ENCODE measurements at places on chromosomes 5 and 9.

DNA sequence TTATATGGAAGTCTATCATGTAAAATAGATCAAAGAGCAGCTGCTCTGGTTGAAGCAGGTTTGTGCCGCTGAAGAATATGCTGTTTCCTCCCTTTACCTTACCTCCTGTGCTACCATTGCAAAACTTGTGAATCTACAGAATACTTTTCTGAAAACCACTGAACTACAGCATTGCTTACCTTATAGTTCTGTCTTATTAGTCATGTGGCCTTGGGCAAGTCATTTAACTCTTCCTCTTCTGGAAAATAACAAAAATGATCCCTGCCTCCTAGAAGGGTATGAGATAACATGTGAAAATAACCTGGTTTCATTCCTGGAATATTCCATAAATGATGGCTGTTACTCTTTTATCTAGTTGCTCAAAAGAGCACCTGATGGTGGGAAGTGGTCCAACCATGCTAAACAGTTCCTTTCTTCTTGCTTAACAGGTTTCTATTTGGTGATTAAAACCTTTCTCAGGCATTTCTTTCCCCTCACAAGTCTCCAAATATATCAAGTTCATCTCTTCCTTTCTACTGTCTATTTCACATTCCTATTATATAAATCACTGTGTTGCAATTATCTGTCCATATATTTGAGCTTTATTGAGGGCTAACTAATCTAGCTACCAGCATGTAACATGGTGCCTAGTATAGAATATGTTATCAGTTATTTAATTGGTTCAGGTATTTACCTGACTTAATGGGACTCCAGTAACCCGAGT is 15.0 kb downstream of the TRIM32 start:
- DNase-seq: no peak

DNA sequence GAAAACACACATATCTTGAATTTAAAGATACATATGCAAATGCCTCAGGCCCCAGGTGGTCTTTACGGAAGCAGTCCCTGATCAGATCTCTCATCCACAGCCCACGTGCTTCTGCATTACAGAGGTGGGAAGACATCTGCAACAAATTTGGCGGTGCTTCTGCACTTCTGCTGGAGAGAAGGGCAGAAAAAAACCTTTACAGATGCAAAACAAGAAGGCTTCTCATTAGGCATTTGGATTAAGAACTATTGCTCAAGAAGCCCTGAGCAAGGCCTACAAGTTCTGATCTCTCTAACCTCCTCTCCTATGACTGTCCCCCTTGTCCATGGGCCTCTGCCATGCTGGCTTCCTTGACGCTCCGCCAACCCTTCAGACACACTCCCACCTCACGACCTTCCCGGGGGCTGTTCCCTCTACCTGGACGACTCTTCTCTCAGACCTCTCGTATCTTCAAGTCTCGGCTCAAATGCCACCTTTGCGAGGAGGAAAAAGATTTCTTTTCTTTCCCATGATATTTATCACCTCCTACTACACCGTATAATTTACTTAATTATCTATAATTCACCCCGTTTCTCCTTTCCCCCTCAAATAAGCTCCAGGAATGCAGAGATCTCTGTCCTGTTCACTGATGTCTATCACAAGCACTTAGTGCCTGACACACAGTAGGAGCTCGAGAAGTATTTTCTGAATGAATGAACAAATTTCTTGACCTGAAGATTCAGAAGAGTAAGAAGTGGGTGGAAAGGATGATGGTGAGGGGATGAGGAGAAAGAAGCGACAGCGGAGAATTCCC is 1.1 kb downstream of the MTMR12 start:
- no peak for DNase-seq

GRCh38 chr9:134390537-134390936 is 64.3 kb downstream of the RXRA start:
- no peak for DNase-seq

DNA sequence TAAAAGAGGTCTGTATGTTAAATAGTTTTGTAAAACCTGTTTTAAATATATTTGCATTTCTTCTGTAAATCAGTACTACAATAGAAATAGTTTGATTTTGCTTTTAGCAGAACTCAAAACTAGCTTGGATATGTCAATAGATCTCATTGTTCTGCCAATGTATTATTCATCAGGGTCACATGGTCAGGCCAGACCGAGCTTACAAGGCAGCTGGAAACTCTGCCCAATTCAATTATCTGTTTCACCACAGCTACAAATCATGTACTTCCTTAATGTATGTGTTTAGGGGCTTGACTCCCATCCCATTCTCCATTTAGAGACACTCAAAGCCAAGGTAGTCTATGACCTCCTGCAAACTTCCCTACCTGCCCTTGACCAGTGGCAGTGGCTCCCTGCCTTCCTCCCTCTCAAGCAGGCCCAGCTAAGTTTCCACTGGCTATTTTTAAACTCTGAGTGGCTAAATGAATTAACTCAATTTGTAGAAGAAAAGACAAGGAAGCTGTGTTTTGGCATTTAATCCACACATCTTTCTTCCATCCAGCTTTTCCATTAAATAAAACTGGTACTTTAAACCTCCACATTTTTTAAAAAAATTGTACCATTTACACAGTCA is 46.4 kb upstream of the SELENOP start:
- no peak for DNase-seq

DNA sequence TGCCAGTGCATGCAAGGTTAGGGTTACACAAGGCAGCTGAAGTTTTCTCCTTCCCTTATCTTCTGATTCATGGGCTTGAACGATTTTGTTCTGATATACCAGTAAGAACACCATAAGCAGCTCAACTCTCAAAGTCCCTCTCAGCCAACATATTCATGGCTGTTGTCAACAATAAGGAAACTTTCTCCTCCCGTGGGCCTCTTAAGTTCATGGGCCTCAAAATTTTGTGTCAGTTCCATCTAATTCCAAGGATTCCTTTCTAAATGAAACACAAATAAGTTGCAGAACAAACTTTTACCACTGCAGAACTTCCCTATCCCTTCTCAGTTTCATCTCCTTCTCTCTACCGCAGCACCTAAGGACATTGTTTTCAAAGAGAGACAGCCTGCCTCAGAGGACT is 23.6 kb upstream of the CAST start:
- no peak for DNase-seq

- no peak for DNase-seq
Observed at GRCh38 chr9:77764894-77765780, 117.0 kb upstream of the GNA14 start.

GRCh38 chr9:20659474-20659967 is 24.5 kb upstream of the FOCAD start:
- DNase-seq: no peak

DNA sequence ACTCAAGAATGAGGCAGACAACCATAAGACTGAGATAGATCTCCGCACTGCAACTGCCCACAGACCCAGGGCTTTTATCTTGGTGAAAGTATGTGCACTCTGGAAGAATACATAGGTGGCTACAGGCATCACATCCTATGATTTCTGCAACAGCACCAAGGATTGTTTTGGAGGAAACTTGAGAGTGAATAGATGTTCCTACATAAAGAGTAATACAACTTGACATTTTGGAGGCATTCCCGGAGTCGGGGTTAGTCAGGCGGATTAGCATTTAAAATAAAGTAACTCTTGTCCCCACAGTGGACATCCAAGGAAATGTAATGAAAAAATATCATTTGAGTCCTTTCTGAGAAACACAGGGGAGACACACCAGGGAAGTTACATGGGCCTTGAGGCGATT is 26.7 kb downstream of the TMEM174 start:
- no peak for DNase-seq

DNA sequence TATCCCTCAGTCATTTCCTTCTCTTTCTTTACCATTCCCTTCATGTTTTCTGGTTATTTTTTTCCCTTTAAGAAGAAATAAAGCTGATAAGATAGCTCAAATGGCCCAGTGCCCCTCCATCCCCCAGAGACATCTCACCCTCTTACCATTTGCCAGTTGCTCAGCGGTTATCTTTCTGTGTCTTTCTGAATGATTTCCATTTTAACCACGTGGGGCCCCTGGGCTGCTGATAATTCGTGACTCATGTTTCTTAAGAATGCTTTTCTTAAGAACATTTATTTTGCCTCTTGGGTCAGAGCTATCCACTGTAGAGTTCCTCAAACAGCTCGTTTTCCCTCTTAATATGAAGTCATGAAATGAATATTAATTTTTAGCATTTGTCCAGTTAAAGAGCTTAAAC is 147.8 kb downstream of the MAST4 start:
- DNase-seq: no peak

DNA sequence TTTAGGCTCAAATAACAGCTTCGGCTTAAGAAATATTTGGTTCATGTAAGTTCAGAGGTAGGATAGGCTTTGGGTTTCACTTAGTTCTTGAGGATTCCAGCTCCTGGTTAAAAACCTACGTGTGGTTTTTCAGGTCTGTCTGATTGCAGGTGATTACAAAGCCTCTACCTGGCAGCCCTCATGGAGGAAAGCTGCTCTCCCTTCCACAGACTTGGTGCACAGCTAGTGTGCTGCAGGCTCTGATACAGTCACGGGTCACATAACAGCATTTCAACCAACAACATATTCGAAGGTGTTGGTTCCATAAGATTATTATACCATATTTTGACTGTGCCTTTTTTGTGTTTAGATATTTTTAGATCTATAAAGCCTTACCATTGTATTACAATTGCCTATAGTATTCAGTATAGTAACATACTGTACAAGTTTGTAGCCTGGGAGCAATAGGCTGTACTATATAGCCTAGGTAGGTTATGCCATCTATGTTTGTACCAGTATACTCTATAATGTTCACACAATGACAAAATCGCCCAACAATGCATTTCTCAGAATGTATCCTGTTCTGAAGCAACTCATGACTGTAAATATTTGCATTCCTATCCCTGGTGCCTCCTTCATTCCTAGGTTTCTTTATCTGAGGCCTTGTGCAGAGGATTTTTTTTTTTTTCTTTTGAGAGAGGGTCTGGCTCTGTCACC is 8.0 kb upstream of the DCP2 start:
- no peak for DNase-seq

GRCh38 chr9:74336161-74336560 is 161.0 kb upstream of the RORB start:
- DNase-seq: no peak

DNA sequence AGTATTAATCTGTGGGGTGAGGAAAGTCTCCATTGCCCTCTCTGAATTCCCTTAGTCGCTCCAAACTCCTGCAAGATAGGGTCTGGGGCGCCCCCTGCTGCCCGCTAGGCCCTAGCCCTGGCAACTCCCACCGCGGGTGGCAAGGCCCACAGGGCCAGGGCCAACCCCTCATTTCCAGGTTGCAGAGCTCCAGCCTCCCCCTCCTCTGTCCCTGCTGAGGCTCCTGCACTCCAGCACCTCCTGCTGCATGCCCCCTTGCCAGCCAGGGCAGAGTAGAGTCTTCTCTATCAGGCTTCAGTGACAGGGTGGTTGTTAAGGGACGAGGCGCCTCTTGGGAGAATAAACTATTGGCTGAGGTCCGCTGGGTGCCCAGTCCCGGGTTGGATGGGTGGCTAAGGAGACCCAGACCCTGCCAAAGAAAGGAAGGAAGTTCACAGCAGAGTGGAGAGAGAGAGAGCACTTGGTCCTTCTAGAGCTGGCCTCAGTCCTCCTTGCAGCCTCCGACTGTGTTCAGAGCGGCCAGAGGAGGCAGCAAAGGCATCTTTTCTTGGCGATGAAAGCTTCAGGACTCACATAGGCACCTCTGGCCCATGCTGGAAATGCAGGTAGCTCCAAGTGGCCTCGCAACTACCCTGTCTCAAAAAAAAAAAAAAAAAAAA is 45.6 kb downstream of the SAR1B start:
- peak; percentile 54 for DNase-seq

- peak; percentile 8 for DNase-seq
Observed at GRCh38 chr5:170216257-170216864, 16.4 kb upstream of the C5orf58 start.

DNA sequence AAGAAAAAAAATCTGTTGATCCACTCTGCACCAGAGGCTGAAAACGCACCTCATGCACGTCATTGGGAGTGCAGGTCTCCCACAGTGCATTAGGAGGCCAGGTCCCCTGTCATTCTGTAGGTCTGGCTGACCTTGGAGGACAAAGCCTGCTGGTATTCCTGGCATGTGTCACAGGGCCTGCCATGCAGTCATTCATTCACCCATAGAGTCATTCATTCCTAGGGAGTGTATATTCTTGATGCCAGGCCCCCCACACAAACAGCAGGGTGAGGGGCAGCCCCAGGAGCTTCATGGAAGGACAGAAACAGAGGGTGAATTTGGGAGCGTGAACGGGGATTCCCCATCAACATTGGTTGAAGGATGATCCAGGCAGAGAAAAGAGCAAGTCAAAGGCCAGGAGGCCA is 2.2 kb downstream of the GBGT1 start:
- no peak for DNase-seq

GRCh38 chr5:125043781-125044391 is 297.4 kb upstream of the ZNF608 start:
- no peak for DNase-seq

DNA sequence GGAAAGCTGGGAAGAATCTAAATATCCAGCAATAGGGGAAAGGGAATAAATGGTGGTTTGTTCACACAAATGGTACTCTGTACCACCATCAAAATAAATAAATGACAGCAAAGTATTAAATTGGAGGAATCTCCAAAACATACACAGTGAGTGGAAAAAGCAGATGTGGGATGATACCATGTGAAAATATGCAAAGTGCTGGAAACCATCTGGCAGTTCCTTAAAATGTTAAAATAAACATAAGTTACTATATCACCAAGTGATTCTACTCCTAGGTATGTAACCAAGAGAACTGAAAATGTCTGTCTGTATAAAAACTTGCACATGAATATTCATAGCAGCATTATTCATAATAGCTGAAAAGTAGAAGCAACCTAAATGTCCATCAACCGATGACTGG is 41.9 kb upstream of the TEX48 start:
- no peak for DNase-seq

- DNase-seq: no peak
Observed at GRCh38 chr9:38621434-38622287, 1.3 kb upstream of the ANKRD18A start.

DNA sequence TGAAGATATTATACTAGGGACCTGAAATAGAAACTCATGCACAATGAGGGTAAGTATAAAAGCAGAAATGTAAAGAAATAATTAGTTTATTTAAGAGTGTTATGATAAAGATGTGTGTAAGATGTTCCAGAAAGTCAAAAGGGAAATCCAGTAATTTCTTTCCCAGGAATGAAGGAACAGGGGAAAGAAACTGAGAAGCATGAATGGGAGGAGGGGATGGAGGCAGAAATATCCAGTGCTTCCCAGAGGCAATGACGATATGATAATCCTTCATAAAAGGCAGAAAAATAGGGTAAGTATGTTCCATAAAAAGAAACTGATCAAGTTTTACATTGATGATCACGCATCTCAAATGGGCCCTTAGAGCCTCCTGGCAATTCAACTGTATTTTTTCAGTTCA is 120.7 kb upstream of the LPAR1 start:
- DNase-seq: no peak

DNA sequence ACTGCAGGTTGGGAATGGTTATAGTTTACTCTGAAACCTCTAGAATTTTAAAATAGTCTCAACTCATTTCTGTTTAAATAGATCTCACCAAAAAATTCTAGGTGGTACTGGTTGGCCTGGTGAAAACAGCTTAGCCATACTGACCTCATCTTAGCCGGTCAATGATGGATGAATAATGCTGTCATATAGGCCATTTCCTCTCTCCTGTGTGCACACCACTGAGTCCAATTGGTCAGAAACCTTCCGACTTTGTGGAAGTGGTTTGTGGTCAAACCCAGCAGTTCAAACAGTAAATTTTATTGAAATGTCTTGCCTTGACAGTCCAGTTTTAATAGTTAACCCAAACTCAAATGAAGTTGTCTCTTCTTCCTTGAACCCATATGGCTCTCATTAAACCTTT is 98.6 kb downstream of the GIN1 start:
- DNase-seq: no peak

GRCh38 chr9:70761139-70761670 is 346.7 kb upstream of the KLF9 start:
- no peak for DNase-seq

All from bone marrow (tissue), 2 donors.